ENCODE measurements at places on chromosomes 6 and 20. TPM values are rescaled to one million over a fixed set of nuclear protein-coding genes. Genes with fewer than 3 reads are reported as not detected.

CRISP2 gene
- total RNA-seq, result not detected

ZNF165 gene
- total RNA-seq, result 0.08 TPM

NQO2 gene
- 44.9 TPM for total RNA-seq

REV3L gene
- 40.6 TPM for total RNA-seq

MOCS1 gene
- 13.7 TPM for total RNA-seq

POM121L2 gene
- not detected for total RNA-seq

CDSN gene
- total RNA-seq, result not detected

MYLK4 gene
- 0.26 TPM for total RNA-seq

GLP1R gene
- not detected for total RNA-seq

PCK1 gene
- total RNA-seq, result not detected
